Effector memory CD4-positive, alpha-beta T cell (primary cell): ENCODE measurements at places on chromosomes 4 and X.

DNA sequence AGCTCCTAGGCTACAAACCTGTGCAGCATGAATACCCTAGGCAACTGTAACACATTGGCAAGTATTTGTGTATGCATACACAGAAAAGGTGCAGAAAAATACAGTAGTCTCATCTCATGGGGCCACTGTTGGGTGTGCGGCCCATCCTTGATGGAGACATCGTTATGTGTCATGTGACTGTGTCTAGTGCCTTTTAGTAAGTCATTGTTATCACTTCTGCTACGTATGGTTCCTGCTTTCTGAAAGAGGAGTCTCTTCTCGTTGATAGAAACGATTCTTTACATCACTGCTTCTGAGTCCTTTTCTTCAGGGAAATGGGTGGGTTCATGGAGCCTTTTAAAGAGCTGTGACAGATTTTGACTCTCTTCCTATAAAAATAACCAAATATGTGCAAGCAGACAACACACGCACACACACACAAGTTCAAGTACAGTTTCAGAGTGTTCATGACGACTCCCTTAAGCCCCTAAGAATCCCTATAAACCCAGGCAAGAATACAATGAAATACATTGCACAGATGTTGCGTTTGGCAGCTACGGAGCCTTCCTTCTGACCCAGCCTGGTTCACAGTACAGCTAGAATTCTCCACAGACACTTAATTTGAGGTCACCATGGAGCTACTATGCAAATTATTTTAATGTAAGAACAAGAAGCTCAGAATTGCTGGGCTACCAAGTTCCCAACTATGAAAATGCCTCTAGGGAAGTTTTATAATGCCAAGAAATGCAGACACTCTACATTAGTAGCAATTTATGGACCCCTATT lies 10.2 kb upstream of the STK32B start:
- DNase-seq = no peak

GRCh38 chr4:181998398-181999295 lies 244.6 kb upstream of the TENM3 start:
- no peak for DNase-seq

DNA sequence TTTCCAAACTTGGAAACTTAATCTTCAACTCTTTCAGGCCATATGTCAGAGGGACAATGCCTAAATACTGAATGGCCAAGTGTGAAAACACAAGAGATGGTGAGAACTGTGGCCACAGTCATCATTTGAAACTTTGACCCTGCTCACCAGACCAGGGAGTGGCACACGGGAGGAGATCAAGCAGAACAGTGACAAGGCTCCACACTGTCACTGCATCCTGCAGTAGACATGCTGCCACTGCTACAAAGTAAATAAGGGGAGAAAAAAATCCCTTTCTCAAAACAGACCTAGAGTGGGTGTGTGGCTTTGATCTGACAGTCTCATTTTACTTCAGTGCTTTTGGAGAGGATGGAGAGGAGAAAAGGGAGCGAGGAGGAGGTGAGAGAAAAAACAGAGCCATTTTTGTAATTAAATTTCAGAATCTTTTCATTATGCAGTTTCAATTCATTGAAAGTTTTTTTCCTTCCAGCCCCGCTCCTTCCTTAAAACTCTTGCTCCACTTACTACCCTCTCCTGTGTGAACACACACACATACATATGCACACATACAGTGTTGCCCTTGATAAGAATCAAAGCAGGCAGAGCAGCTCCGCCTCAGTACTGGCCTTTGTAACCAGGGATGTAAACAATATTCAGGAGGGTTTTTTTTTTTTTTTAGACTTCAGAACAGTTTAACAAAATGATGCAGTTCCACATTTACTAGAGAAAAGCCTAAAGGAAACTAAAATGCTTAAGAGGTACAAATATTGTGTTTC lies 34.4 kb downstream of the NEXMIF start:
- DNase-seq = no peak

- no peak for DNase-seq
Observed at GRCh38 chr4:7539186-7539585, 104.5 kb upstream of the PSAPL1 start.

GRCh38 chr4:55238407-55238806 lies 107.6 kb upstream of the SRD5A3 start:
- no peak for DNase-seq

- DNase-seq = no peak
Observed at GRCh38 chrX:7219153-7219705, 71.3 kb upstream of the PUDP start.

DNA sequence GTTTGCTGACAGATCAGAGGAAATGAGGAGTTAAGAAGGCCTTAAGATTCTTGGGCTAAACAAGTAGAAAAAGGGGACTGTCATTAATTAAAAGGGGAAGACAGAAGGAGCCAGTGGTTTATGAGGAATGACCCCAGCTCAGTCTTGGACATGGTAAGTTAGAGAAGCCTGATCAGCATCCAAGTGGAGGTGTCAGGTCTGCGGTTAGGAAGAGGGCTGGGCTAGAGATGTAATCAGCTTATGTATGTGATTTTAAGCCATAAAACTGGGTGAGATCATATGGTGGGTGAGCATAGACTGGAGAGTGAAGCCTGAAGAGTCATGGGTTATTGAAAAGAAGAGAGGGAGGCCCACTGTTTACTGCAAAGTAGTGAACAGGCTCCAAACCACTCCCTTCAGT lies 246.1 kb downstream of the NR3C2 start:
- DNase-seq = no peak

- no peak for DNase-seq
Observed at GRCh38 chr4:40186665-40187014, 10.2 kb upstream of the RHOH start.
